ENCODE measurements at places on chromosomes 5 and 9.

DNA sequence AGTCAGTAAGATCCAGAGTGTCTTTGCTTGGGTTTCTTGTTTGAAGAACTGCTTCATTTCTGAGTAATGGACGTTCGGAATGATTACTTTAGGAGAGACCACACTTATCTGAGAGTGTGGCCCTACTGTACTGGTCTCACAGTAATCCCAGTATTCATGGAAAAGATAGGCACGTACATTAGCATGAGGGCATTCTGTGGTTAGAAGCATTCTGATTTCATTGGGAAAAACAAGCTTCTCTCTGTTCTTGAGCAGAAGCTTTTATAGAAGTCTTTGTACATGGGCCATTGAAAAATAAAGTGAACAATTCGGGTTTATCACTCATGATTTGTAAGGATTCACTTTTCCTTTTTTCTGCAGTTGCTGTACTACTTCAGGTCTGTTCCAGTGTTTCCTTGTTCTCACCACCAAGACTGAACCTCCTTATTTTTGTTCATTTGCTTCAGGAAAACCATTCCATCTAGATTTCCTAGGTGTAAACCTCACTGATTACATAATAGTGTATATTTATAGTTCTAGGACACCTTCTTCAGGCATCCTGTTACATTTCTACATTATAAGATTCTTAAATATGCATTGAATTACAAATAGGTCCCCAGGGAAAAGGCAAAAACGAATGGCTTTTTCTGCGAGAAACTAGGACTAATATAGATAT lies 10.1 kb downstream of the TGFBR1 start:
- no peak for DNase-seq

- no peak for DNase-seq
Measured at GRCh38 chr9:20402273-20402875, 219.9 kb downstream of the MLLT3 start.

DNA sequence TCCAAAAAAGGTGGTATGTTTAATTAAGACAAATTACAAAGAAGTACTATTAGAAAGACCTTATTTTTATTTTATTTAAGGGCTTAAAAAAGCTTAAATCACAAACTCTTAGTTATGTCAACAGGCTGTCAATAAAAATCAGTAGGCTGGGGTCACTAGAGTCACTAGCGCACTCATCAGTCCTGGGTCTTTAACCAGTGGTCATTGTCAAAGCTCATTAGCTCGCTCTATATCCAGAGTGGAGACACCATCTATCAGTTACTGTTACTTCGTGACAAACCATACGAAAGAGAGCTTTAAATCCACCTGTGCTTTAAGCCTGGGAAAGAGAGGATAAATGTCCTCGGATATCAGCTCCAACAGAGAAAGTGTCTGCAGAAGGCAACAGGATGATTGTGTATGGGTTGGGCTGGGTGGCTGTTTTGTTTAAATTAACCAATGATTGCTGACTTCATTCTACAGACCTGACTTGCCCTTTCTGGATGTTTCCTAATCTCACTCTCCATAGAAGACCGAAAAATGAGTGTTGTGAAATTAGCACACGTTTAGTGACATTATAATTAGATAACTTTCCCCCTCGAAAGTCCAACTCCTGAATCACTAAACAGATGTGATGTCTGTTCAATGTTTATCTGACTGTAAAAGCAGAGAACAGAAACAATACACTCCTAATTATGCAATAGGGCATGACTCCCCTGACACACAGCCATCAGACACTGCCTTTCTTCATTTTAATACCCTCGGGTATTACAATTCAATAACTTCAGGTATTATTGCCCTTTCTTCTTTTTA lies 123.6 kb upstream of the TNPO1 start:
- peak; percentile 54 for DNase-seq

DNA sequence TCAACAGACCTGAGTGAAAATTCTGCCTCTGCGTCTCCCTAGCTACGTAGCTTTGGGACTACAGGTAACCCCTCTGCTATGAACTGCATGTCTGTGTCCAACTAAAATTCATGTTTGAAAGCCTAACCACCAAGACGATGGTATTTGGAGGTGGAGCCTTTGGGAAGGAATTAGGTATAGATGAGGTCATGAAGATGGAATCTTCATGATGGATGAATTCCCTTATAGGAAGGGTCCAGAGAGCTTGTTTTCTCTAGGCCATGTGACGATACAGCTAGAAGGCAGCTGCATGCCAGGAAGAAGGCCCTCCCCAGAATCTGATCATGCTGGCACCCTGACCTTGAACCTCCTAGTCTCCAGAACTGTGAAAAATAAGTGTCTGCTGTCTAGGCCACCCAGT lies 296.4 kb downstream of the SLIT3 start:
- no peak for DNase-seq

GRCh38 chr5:122310889-122311288 lies 1.1 kb upstream of the SNCAIP start:
- no peak for DNase-seq

DNA sequence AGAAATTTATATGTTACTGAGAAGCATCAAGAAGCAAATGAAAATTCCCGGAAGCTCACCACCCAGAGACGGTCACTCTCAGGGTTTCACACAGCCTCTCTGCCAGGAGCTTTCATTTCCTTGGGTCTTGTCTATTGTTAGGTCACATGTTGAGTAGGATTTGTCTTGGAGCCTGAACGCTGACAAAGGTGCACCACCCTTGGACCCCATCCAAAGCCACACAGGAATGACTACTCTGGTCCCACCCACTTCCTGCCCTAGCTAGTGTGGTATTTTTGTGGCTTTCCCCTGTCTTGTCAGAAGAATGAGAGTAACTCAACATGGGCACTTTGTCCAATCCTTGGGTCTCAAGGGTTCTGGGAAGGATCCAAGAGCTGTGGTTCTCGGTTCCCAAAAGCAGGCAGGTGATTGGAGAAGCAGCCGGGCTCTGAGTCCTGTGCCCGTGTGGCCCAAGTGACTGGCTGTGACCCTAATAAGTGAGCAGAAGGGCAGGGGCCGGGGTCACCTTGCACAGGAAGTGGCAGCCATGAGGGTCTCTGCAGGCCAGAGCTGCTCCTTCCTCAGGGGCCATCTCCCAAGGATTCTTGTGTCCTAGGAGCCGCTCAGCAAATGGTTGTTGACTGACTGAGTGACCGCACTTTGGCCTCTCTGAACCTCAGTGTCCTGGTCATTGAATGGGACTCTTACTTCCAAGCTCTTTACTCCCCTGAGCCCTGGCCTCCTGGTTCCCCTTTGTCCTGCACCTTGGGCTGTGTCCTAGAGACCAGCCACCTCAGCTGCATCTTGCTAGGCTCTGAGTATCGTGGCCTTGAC lies 6.9 kb downstream of the FGD3 start:
- DNase-seq = peak; percentile 36

- no peak for DNase-seq
Measured at GRCh38 chr5:14257995-14258403, 114.9 kb downstream of the TRIO start.

- DNase-seq = no peak
Measured at GRCh38 chr5:51997949-51998348, 614.7 kb downstream of the ISL1 start.

DNA sequence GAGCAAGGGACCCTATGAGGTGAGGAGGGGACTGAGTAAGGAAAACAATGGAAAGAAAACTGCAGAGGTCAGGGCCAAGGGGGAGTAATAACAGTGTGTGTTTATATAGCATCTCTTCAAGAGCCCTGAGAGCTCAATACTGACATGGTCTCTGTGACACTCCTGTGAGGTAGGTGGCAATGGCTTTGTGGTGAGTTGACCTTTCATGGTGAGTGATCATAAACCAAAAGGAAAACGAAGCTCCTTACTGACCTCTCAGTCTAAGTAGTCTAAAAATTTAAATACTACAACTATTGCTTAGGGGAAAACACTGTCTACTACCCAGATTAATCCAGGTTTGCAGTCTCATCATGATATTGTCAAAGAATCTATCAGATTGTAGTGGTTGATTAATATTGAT lies 130.9 kb downstream of the SNCAIP start:
- no peak for DNase-seq

GRCh38 chr9:1179366-1179765 lies 129.2 kb downstream of the DMRT2 start:
- DNase-seq = no peak

DNA sequence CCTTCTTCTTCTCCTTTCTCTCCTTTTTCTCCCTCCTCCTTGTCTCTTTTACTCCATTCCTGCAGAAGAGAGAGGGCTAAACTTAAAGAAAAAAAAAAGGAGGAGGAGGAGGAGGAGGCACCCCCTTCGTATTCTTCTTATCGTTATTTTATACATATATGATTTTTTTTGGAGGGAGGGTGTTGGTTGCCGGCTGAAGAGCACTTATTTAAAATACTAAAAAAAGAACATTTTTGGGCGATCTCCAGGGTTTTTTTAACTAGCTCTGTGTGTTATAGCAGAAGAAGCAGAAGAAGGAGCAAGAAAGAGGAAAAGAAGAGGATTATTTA lies 381 bp downstream of the NR2F1 start:
- DNase-seq = no peak

DNA sequence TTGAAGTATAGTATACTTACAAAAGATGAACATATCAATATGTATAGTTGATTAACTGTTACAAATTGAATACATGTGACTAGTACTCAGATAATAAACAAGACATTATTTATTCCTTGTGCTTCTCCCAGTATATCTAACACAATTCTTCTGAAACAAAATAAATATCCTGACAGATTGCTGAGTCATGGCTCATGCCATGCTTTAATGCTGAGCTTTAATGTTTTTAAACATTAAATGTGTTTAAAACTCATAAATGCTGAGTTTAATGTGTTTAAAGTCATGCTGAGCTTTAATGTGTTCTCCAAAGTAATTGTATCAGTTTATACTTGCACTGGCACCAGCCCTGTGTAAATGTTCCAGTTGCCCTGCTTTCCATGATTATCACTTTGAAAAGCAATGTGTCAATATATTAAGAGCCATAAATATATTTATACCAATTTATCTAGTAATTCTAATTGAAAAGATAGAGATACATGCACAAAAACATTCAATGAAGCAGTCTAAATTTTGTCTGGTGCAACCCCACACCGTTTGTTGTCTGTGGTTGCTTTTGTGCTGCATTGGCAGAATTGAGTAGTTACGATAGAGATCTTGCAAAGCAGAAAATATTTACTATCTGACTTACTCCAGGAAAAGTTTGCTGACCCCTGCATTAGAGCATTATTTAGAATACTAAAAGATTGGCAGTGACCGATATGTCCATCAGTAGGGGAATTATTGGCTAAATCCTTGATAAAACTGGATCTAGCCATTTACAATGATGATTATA lies 15.7 kb downstream of the KIAA1958 start:
- no peak for DNase-seq

DNA sequence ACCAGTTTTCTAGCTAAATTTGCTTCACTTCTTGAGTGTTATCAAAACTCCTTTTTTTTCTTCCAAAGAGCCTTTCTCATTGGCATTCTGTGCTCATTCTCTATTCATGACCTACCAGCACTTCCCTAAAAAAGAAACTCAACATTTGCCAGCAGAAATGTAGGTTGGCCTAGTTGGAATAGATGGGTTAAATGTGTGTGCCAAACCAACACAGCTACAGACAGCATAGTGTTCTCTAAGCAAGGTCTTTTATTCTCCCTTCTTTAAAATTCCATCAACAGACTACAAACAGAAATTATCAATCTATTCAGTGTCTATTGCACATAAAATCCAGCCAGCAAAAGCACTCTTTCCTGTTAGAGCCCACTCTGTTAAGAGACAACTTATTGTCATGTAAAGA lies 255.8 kb upstream of the PUM3 start:
- DNase-seq = no peak

- no peak for DNase-seq
Measured at GRCh38 chr5:13212886-13213285, 731.6 kb downstream of the DNAH5 start.

DNA sequence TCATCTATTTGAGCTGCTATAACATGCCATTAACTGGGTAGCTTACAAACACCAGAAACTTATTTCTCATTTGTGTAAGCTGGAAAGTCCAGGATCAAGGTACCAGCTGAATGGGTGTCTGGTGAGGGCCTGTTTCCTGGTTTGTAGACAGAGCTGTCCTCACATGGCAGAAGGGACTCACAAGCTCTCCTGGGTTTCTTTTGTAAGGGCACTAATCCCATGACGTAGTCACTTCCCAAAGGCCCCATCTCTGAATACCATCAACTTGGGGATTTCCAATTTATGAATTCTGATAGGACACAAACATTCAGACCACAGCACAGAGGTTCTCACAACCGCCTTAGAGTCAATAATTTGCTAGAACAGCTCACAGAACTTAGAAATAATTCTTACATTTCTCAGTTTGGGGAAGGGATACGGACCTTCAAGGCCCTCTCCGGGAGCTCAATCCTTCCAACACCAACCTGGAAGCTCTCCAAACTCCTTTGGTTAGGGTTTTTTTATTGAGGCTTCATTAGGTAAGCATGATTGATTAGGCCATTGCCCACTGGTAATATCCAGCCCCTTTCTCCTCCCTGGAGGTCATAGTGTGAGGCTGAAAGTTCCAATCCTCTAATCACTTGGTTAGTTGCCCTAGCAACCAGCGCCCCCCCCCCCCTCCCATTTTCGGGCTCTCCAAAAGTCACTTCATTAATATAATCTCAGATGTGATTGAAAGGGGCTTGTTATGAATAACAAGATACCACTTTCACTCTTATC lies 7.6 kb upstream of the DNAJA1 start:
- DNase-seq = no peak

DNA sequence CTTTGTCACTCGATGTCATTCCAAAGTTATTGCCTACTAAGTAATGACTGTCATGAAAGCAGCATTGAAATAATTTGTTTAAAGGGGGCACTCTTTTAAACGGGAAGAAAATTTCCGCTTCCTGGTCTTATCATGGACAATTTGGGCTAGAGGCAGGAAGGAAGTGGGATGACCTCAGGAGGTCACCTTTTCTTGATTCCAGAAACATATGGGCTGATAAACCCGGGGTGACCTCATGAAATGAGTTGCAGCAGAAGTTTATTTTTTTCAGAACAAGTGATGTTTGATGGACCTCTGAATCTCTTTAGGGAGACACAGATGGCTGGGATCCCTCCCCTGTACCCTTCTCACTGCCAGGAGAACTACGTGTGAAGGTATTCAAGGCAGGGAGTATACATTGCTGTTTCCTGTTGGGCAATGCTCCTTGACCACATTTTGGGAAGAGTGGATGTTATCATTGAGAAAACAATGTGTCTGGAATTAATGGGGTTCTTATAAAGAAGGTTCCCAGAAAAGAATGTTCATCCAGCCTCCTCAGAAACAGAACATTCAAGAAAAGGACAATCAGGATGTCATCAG lies 11.3 kb downstream of the TLR4 start:
- DNase-seq = no peak

- no peak for DNase-seq
Measured at GRCh38 chr5:151108566-151108965, 27.7 kb upstream of the TNIP1 start.

DNA sequence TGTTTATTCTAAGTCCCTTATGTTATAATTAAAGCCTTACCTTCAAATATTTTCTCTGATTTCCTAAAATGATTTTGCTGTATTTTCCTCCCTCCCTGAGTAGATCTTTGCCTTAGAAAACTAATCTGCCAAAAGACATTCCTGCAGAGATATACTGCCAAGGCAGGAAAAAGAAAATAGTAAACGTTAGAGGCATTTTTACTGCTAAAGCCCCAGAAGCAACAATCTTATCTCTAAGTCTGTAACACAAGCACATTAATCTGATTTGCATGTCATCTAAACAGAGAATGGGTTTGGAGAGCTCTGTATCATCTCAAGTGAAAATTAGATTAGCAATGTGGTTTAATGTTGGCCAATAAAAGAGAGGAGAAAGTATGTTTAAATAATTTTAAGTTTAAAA lies 847.7 kb downstream of the MAT2B start:
- no peak for DNase-seq
